ENCODE measurements at places on chromosomes 7 and 10.

DNA sequence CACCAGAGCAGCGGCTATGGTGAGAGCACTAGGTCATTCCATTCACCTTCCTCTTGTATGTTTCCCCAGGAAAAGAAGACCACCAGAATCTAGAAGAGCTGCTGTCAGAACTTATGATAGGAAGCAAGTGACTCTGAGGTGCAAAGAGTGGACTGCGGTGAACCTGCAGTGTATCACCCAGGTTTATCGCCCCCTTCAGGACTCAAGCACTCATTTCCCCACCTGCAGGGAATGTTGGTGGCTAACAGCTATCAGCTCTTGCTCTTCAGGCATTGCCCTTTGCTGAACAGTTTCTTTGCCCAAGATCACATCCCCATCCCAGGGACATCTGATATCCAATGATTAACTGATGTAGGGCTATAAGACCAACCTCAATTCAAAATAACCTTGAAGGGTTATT lies 66.3 kb upstream of the IL6 start:
- DNase-seq, result no peak

GRCh38 chr10:3014968-3015367 lies 52.4 kb upstream of the PFKP start:
- no peak for DNase-seq

DNA sequence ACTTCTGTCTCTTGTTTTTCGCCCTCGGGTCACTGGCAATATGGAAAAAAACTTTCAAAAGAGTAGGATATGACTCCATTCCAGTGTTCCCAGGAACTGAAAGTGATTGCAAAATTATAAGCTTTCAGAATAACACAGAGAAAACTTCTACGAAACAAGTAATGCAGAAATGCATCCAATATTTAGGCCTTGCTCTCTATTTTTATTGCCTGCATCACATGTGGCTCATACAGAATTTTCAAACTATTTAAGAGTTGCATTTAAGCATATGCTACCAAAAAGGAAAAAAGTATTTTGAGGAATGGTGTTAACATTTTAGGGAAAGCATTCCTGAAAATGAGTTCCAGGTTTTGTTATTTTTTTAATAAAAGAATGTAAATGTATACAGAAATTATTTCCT lies 228.0 kb downstream of the CACNB2 start:
- DNase-seq, result no peak

GRCh38 chr7:129781928-129782817 lies 170.6 kb downstream of the UBE2H start:
- no peak for DNase-seq

DNA sequence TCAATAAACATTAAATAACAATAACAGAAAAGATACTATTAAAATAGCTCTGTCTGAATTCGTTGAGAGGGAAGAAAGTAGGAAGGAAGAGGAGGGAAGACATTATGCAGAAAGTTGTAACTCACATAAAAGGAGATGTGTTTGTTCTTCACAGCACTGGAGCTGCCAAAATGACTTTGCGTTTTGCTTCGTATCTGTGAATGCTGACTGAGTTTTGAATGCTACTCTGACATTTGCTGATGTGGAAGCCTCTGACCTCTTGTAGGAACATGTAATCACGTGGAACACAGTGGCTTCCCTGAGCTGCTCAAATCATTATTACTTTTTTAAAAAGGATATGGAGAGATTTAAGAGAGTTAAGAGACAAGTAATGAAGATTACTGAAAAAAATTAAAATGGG lies 15.6 kb upstream of the DGKI start:
- no peak for DNase-seq

GRCh38 chr7:111324228-111324627 lies 233.3 kb downstream of the LRRN3 start:
- DNase-seq, result no peak

DNA sequence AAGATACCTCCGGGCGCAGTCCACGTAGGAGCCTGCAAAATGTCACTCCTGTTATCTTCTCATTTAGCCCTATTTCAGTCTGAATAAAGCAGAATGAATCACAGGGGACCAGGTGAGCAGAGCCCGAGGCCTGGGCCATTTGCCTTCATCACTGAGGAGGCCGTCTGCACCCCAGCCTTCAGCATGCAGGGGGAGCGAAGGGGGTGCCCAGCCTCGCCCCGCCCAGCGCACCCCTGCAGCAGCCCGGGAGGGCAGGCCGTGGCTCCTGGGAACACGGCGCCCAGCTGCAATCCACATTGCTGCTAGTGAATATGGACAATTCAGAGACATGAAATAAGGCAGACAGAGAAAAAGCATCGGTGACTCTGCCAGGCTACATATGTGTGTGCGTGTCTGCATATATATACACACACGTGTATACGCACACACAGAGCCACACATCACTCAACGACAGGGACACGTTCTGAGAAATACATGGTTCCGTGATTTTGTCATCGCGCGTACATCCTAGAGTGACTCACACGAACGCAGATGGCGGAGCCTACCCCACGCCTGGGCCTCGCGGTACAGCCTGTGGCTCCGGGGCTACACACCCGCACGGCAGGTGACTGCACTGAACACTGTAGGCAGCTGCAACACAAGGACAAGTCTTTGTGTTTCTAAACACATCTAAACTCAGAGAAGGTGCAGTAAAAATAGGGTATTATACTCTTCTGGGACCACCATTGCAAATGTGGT lies 15.2 kb upstream of the ELFN1 start:
- no peak for DNase-seq

- no peak for DNase-seq
Measured at GRCh38 chr10:2610946-2611345, 456.4 kb upstream of the PFKP start.

- DNase-seq, result no peak
Measured at GRCh38 chr7:93414574-93414973, 159.9 kb downstream of the CALCR start.

GRCh38 chr10:14414901-14415300 lies 84.2 kb upstream of the FRMD4A start:
- DNase-seq, result no peak

DNA sequence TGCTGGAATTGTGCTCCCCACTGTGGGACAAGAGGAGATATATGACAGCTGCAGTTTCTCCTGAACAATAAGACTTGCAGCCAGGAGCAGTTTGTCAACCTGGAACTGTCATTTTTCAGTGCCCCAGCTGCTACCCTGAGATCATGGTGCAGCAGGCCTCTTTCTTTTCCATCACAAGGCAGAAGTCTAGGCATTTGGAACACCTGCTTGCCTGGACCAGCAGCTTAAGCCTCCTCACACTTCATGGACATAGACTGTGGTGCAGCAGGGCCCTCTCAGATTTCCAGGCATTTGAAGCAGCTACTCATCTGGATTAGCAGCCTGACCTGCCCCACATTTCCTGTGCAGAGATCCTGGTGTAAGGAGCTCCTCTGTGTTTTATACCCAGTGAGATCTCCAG lies 450.7 kb upstream of the TEX47 start:
- no peak for DNase-seq

DNA sequence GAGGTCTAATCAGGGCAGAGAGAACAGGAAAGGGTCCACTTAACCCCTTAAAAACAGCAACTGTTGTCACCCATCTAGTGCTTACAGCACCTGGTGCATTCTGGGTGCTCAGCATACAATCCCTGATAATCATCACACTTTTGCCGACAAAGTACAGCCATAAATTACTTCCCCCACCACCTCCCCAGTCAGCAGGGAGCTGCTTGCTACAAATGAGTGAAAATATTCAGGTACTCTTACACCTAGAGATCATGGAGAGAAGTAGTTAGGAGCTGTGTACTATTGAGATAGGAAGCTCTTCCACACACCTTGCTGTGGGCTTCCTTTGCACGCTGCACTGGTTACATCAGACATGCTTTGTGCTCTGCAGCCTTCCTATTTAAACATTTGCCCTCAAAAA lies 723.5 kb upstream of the GALNT17 start:
- DNase-seq, result no peak

GRCh38 chr7:151838861-151839381 lies 38.0 kb downstream of the PRKAG2 start:
- DNase-seq, result peak; percentile 69

GRCh38 chr10:101559596-101560297 lies 28.3 kb downstream of the POLL start:
- DNase-seq, result no peak

- no peak for DNase-seq
Measured at GRCh38 chr10:80410122-80410521, 1.8 kb downstream of the PRXL2A start.

DNA sequence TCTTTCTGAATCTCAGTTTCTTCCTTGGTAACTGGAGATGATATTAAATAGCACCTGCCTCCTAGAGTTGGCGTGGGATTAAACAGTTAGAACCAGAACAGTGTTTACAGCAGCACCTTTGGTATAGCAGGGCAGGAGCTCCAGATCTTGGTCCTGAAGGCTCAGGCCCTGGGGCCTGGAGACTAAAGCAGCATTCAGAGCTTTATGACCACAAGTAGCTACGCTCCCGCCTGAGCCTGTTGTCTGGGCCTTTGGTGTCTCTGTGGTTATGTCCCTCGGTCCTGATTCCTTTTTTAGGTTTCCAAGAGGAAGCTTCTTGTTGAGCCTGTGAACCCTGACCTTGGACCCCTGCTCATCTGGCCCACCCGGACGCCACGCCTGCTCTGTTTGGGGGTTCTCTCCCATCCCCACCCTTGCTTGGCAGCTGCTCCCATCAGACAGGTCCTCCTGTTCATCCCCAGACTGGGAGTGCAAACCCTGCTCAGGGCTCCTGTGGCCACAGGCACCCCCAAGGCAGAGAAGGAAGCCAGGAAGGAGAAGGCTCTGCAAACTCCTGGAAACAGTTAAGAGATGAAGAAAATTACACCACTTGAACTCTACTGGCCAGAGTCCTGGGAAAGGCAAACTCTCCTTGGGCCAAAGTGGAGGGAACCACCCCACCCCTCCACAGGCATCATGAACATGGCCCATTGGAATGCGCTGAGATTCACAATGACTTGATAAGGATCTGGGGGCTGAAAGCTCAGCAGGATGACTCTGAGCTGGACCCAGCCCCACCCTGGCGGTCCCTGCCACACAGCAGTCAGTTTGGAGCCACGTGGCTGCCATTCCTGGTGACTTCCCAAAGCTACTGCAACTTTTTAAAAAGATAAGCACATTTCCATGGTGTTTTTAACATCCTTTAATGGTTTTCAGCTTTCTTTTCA lies 50.1 kb upstream of the TMEM72 start:
- no peak for DNase-seq

DNA sequence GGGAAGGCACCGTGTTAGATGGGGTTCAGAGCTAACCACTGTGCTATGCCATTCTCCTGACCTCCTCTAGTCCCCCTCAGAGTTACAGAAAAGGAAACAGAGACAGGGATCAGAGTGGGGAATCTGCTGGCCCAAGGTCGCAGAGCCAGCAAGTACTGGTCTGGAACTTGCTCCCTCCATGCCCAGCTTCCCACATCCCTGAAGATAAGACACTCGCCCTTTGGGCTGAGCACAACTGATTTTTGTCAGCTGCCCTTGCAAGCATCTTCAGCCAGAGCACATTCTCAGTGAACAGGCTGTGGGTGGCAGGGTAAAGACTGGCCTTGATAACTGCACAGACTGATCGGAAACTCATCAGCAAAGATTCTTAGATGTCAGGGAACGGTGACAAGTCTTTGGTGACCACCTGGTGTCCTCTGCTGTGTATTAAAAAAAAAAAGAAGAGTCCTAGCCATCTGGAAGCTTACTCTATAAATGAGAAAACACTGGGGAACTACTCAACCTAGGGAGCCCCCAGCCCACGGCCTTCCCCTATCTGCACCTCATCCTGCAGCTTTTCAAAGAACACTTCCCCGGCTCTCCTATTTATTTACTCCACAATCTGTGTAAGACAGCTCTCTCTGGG lies 1.3 kb upstream of the SORBS1 start:
- no peak for DNase-seq

- no peak for DNase-seq
Measured at GRCh38 chr7:152176797-152177196, 151.3 kb downstream of the GALNT11 start.

DNA sequence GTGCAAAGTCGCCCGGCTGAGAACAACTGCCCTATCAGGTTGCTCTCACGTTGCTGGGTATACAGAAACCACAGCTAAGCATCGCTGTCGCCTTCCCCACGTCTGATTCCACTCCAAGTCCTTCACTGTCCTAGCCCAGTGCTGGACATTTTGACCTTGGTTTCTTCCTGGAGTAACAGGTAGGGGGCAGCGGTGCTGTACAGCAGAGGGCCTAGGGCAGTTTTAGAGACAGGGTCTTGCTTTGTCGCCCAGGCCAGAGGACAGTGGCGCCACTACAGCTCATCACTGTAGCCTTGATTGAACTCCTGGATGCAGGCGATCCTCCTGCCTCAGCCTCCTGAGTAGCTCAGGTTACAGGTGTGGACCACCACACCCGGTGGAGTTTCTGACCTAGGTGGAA lies 2.6 kb downstream of the CLDN15 start:
- DNase-seq, result no peak

GRCh38 chr7:116173051-116174028 lies 37.0 kb upstream of the TES start:
- DNase-seq, result no peak

DNA sequence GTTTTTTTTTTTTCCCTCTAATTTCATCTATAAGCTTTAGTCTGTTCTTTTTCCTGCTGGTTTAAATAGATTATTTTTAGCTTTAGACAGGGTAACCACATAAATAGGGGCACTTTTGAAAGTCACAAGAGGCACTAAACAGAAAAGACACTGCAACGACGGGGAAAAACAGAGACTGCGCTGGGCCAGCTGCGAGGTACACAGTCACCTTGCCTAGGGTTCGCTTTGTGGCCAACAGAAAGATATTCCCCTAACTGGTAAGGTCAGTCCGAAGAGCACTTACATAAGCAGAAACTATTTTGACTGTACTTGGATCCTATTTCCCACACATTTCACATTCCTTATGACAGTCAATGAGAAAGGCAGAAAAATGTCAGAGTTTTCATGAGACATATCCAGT lies 175.6 kb upstream of the PHF14 start:
- no peak for DNase-seq

DNA sequence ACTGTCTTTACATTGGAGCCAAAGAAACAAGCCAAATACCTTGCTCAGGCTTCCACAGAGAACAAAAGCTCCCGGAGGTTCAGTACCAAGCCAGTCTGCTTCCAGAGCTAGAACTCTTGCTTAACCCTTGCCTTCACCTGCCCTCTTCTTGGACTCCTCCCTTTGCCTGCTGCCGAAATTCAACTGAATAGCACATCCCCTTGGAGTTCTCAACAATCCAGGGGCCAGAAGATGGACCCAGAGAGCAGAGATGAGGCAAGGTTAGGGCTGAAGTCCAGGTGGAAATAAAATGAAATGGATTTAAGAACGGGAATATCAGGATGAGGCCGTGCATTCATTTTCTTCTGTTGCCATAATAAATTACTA lies 876 bp upstream of the PIK3AP1 start:
- DNase-seq, result no peak

GRCh38 chr10:22481687-22482539 lies 136.6 kb downstream of the SPAG6 start:
- no peak for DNase-seq

- DNase-seq, result no peak
Measured at GRCh38 chr10:54667136-54667535, 133.9 kb downstream of the PCDH15 start.

DNA sequence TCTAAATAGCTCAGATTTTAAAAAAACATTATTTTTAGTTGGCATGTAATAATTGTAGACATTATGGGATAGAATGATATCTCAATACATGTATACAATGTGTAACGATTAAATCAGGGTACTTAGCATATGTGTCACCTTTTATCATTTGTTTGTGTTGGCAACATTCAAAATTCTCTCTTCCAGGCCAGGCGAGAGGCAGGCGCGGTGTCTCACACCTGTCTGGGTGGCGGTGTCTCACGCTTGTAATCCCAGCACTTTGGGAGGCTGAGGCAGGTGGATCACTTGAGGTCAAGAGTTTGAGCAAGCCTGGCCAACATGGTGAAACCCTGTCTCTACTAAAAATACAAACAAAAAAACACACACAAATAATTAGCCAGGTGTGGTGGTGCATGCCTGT lies 151.7 kb downstream of the RTKN2 start:
- no peak for DNase-seq
